ENCODE measurements at places on chromosomes 1 and 21. TPM values are rescaled to one million over a fixed set of nuclear protein-coding genes. Genes with fewer than 3 reads are reported as not detected.

DNA sequence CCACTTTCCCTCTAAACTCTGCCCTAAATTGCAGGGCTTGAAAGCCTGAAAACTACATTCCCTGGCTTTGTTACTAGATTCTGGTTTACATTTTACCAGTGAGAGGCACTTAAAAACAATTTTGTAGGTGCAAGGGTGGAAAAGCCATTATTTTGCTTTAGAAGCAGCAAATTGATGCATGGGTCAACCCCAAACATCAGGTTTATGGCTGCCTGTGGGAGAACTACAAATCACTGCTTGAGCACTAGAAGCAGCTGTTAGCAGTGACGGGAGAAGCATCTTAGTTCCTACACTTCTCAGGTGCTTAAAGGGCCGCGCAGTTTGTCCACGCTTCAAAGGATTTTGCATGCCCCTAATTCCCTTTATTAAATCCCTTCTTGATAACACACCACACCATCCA, 417.2 kb downstream of the PCP4 start:
- DNase-seq, result no peak

DNA sequence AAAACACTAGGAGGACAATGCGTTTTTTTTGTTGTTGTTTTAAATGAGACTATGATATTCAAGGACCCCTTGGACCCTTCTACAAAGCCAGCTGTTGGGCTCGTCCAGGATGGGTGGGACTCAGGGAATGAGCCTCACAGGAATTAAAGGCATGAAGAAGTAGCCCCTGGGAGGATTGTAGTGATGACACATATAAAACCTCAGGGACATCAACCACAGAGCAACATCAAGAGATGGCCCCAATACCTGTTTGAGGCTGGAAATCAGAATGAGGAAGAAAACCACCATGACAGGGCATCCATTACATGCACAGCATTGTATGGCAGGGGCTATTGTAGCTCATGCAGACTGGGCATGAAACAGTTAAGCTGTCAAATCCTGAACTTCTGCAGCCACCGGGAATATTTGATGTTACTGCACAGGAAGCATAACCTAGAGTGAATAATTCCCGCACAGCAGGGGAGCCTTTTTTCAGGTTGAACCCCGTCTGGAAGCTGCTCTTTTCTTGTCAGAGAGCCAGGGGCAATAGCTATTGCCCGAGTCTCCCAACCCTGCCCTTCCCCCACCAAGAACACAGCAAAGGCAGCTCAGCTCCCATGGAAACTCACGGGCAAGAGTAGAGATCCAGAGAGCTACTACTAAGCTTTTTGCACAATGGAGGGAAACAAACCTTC, 140.2 kb upstream of the FGGY start:
- no peak for DNase-seq

GRCh38 chr1:12368646-12369045, 138.8 kb downstream of the VPS13D start:
- DNase-seq, result no peak

- no peak for DNase-seq
Measured at GRCh38 chr1:55040083-55040932, 960 bp downstream of the PCSK9 start.

The CD247 gene
- 0.54 TPM for total RNA-seq

GRCh38 chr21:15172963-15173362, 108.2 kb upstream of the NRIP1 start:
- no peak for DNase-seq

- DNase-seq, result no peak
Measured at GRCh38 chr1:66840929-66841328, 39.9 kb upstream of the INSL5 start.

DNA sequence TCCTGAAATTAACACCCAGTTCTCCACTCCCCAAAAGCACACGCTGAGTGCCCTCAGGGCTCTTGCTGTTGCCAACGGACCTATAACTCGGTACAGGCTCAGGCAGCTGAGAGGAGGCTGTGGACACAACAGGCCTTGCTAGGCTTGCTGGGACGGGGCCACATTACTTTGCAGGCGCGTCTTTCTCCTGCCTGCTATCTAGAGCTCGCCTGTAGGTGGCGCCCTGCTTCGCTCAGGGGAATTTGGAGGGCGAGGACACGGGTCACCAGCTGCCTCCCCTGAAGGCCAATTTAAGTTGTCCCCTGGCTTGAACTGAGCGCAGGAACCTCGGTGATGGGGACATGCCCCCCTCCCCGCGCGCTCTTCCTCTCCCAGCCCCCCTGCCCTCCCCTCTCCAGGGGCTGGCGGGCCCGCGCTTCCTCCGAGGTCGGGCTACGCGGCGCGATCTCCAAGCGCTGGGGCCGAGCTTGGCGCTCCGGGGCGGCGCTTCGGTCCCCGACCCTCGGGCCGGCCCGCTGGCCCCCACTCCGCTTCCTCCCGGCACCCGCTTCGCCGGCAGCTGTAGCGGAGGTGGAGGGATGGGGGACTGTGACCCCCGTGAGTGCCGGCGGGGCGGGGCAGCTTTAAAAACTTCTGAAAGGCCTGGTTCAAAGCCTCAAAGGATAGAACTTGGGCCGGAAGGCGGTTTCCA, 32.4 kb upstream of the NFIA start:
- peak; percentile 97 for DNase-seq

DNA sequence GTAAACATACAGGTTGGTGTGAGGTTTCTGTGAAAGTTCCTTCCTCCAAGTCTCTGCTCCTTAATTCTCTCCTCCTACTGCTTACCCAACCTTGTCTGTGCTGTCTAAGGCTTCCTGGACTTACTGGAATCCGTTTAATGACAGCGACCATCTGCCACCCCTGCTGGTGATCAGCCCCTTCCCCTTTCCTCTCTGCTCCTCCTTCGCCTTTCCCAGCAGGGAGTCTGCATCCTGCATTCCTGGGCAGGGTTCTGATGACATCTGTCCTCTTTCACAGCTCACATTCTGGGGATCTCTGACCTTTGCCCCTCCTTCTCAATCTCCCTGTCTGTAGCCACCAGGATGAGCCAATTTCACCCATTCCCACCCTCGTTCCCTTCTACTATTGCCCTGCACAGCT, 66.5 kb downstream of the KIRREL1 start:
- no peak for DNase-seq

Measured in Right ventricle myocardium superior (tissue), 1 donor.